ENCODE measurements at places on chromosomes 1 and 21.

DNA sequence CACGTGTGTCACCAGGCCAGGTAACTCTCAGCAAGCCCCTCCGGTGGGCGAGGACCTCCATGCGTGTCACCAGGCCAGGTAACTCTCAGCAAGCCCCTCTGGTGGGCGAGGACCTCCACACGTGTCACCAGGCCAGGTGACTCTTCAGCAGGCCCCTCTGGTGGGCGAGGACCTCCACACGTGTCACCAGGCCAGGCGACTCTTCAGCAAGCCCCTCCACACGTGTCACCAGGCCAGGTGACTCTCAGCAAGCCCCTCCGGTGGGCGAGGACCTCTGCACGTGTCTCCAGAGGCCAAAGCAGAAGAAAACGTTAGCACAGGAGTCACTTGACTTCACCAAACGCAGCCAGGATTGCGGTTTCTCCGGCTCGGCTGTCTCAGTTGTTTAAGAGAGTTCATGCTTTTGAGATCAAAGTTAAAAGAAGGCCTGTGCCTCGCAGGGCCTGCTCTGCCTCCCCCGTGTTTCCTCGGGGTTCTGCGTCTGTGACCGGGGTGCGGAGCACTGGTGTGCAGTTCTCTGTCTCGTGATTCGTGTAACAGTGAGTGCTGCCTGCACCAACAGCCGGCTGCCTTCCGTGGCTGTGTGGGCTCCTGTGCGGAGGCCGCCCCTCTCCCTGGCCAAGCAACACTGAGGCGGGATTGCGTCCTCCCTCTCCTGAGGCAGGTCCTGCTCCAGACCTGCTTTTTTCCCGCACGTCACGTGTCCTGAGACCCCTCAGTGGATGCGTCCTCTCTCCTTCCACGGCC lies 56.6 kb downstream of the PRKCZ start:
- H3K36me3 ChIP-seq, result no peaks in the 10 kb centered on the region
- H3K27me3 ChIP-seq, result no peaks in the 10 kb centered on the region
- no peak overlapping the region for H3K4me3 ChIP-seq

DNA sequence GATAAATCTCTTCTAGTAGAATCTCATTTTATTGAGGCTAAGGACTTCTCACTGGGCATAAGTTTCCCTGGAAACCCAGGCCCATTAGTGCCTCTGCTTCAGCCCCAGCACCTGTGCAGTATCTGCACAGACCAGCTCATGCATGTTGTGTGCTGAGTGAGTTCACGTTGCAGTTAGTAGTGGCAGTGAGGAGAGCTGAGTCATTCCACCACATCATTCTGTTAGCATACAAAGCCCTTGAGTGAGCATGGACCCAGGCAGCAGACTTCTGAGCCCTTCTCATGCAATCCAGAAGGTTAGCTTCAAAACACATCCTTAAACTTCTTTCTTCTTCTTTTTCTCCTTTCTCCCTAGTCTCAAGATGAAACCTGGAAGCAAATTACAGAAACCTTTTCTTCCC lies 45.8 kb upstream of the NTPCR start:
- DNase-seq, result no peak
- H3K4me3 ChIP-seq, result no peak overlapping the region
- H3K36me3 ChIP-seq, result no peaks in the 10 kb centered on the region

DNA sequence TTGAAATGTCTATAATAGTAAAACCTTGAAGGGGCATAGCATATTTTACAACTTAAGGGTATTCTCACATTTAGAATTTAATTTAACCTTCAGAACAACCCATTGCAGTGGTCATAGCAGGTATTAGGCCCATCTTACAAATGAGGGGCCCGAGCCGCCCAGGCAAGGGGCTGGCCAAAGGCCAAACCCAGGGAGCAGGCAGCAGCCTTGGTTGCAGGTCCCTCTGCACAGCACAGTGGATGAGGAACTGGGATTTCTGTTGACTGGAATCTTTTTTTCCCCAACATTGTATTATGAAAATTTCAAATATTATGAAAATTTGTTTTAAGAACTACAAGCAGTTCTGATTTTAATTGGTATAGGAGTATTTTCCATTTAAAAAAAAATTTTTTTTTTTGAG lies 33.2 kb downstream of the CCSAP start:
- H3K36me3 ChIP-seq, result peaks cover 4% of the 10 kb centered on the region
- no peak for DNase-seq
- H3K4me3 ChIP-seq, result no peak overlapping the region
- peaks cover 10% of the 10 kb centered on the region for H3K4me1 ChIP-seq
- no peak overlapping the region for H3K27ac ChIP-seq
- H3K27me3 ChIP-seq, result no peaks in the 10 kb centered on the region

- H3K4me3 ChIP-seq, result no peak overlapping the region
- no peak for DNase-seq
- H3K27me3 ChIP-seq, result no peaks in the 10 kb centered on the region
- peaks cover 37% of the 10 kb centered on the region for H3K36me3 ChIP-seq
- no peak overlapping the region for H3K27ac ChIP-seq
Observed at GRCh38 chr1:26932531-26932930, 11.0 kb downstream of the NUDC start.

Measured in activated naive CD8-positive, alpha-beta T cell treated with anti-CD3 and anti-CD28 coated beads for 36 hours (primary cell).